Effector CD8-positive, alpha-beta T cell (primary cell): ENCODE measurements at places on chromosomes 3 and 15.

DNA sequence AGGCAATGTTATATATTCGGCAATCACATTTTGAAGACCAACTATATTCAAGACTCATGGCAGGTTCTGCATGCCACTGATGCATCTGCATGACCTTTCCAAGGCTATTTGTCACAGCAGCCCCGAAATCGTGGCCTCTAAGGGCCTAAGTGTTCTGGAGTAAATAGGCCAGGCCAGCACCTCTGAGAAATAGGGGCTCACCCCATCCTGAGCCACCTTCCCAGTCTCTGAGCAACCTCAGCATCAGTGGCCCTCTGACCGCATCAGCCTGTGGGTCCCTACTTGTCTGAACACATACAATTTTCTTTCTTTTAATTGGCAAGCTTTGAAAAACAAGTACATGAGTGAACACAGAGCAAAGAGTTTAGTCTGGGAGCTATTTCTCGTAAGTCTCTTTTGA lies 45.9 kb upstream of the THBS1 start:
- DNase-seq = no peak

DNA sequence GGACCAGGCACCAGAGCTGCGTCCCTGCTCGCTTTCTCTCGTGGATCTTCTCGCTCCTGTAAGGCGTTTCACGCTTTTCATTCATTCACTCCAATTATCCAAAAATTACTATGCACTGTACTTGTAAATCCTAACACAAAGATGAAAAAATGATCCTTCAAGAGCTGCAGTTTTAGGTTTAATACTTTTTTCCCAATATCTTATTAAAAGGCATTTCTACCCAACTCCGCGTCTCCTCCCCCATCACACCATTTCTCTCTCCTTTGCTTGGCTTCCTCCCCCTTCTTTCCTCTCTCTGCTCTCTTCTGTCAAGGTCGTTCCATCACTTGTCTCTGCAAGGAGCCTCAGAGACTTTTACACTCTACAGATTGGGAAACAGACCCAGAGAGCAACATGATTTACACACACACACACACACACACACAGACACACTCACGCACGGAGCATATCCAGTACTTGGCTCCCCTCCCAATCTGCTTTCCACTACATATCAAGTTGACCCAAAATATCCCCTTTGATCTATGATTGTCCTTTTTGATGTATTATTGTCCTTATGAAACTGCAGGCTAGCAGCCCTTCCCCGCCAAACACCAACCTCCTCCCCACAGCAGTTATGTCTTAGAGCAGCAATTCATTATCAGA lies 479 bp upstream of the CLDN1 start:
- no peak for DNase-seq

DNA sequence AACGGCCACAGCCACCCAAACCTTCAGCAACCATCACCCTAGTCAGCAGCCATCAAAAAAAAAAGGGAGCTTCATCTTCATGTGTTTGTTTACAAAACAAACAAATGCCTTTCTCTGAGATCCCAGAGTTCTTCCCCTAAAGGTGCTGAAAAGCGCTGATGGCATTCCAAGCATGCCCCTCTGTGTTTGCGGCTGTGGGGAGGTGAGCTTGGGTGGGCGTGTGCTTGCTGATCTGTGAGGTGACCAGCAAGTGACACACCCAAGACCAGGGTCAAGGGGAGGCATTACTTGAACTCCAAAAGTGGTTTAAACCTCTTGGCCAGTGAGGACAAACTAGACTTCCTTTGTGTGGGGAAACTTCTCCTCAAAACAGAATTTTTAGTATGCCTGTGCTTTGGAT lies 81.5 kb downstream of the DHX36 start:
- DNase-seq = no peak

DNA sequence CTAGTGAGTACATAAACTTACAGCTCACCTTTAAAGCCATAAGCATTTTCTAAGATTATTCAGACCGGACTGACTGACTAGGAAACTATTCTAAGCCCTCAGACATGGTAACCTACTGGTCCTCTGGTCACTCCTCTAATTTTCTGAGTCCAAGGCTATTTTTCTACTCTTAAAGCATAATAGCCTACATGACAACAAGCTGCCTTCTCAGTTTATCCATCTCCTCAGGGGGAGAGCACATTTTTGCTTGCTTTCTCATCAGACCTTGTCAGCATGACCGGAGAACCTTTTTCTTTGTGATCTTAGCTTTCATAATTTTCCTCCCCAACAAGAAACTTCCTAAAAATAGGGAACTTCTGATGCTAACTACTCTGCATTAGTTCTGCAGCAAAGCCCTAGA lies 38.4 kb downstream of the UBP1 start:
- no peak for DNase-seq

DNA sequence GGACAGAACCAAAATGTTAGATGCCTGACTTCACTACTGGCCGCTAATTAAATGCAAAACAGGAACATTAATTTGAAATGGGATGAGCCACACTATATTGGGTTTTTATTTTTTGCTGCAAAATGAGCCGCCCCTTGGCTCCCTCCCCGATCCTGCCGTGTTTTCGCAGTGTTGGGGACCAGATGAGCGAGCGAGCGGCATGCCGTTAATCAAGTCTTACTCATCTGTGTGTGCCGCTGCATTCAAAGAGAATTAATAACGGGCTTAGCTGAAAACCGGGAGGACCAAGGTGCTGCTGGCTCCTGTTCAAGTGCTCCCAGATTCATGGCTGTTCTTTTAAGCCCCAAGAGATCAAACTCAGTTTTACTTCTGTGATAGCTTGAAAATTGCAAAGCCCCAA lies 20.0 kb downstream of the TAFA4 start:
- DNase-seq = no peak

GRCh38 chr15:83310521-83311456 lies 26.3 kb upstream of the BNC1 start:
- no peak for DNase-seq

GRCh38 chr3:31448035-31448881 lies 84.5 kb upstream of the STT3B start:
- no peak for DNase-seq

GRCh38 chr3:103057003-103057402 lies 622.2 kb downstream of the ZPLD1 start:
- no peak for DNase-seq

GRCh38 chr15:85496151-85496550 lies 115.7 kb downstream of the AKAP13 start:
- no peak for DNase-seq

- no peak for DNase-seq
These were observed 141.5 kb downstream of the GADL1 start for GRCh38 chr3:30752970-30753369.

- DNase-seq = no peak
These were observed 139.7 kb upstream of the TPM1 start for GRCh38 chr15:62902821-62903220.

GRCh38 chr3:41574900-41575299 lies 375.6 kb downstream of the CTNNB1 start:
- DNase-seq = no peak

DNA sequence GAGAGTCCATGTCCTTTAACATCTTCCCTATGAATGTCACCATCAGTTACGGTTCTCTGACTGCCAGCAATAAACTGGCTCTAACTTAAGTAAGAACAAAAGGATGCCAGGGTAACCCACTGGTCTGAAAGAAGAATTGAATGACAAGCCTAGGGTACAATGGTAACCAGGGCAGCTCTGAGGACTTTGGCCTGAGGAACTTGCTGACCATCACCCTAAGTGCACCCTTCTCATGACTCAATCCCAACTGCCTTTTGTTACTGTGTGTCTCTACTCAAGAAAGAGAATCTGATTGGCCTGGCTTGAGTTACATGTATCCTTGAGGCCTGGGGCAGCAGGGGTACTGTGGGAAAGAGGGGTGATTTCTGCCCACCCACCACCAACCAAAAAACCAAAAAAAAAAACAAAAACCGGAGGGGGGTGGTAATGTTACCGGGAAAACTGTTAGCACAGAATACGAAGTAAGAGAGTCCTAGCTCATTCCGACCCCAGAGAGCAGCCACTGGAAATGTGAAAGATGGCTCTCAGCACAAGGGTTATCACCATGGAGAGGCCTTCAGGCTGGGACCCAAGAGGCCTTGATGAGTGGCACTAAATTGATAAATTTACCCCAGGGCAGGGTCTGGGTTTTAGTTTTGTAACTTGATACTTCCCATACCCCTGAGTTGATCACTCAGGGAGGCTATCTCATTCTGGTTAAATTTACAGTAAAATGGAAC lies 9.3 kb upstream of the SLC28A1 start:
- no peak for DNase-seq

GRCh38 chr3:14699643-14700042 lies 24.7 kb downstream of the C3orf20 start:
- DNase-seq = no peak

DNA sequence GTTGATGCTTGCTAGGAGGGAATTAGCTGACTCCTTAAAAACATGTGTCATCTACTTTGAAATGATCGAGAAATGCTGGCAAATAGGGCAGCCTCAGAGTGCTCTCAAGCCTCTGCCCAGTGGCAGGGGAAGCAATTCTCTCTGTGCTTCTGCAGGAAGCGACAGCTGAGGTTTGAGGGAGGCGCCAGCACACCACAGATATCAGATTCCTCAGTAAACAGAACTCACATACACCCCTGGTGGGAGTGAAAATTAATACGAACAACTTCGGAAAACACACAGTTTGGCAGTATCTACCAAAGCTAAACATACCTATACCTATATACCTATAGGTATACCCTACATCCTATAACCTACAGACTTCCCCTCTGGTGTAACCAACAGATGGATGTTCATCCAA lies 61.3 kb downstream of the NSMCE3 start:
- no peak for DNase-seq

GRCh38 chr3:50357481-50357880 lies 1.8 kb downstream of the TMEM115 start:
- no peak for DNase-seq

DNA sequence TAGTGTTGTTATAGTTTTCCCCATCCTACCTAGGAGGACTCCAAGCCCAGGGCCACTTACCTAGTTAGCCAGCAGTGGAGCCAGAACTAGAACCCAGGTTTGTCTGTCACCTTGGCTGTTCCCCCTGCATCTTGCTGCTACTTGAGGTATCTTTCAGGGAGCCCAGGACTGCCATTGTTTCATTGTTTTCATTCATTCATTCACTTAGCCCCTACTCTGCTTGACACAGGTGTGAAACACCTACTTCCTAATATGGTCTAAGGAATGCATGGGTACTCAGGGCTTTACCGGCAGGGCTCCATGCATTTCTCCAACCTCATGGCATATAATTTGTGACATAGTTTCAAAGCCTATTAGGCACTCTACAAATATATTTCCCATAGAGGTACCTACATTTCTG lies 266.6 kb upstream of the TPM1 start:
- no peak for DNase-seq

DNA sequence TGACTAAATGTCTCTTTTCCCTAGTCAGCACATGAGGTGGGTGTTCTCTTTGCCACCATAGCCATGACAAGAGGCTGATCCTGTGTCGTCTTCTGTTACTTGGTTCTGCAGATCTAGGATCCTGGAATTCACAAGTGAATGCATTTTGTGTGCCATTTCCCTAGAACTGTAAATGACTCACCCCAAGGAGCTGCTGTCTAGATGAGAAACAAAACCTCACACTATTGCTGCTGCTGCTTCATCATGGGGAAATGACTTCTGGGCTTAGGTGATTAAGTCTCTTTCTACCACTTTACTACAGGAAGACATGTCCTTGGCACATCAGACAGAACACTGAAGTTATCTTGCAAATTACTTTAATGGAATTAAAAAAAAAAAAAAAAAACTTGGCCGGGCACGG lies 54.9 kb downstream of the SLCO3A1 start:
- DNase-seq = no peak

DNA sequence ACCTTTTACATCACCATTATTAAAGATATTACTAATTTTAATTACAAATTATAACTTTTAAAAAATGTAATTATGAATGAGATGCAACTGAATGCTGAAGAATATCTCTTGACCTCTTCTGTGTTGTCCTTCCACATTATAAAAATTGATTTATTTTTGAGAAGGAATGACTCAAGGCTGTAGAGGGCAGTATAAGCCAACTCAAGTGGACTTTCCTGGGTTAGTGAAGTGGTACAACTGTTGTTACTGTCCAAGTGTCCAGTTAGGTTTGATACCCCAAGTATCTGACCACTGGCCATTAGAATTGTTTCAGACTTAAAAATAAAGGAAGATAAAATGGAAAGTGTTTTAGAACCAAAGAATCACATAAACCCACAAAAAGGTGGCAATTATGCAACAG lies 51.9 kb downstream of the BBX start:
- no peak for DNase-seq

GRCh38 chr15:62647843-62648505 lies 394.6 kb upstream of the TPM1 start:
- DNase-seq = no peak

DNA sequence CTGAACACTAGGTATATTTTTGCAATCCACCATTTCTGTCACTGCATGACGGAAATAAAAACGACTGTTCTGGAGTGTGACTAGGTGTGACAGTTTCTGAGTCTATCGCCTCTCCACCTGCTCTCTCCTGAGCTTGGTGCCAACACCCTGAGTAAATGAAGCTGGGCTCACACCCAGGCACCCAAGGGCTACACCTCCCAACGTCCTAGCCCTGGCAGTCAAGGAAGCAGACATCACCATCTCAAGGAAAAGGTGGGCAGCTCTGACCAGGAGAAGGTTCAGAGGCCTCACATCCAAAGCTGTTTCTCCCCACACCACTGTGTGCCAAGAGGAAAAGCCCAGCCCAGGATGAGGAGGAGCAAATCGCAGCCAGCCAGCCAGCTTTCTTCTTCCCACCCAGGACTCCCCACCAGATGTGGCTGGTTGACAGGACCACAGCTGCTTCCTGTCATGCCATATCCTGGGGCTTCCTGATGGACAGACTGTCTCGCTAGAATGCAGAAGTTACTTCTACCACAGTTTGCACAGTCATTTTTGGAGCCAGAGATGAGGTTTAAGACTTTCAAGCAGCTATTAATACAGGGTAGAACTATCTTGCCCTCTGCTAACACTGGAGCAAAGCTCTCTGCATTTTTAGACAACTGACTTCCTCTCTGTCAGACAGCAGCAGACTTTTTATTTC lies 3.3 kb downstream of the SCAMP2 start:
- DNase-seq = no peak

- no peak for DNase-seq
These were observed 46.9 kb upstream of the GAP43 start for GRCh38 chr3:115576325-115576875.
